ENCODE measurements at places on chromosomes 4 and X. TPM values are rescaled to one million over a fixed set of nuclear protein-coding genes. Genes with fewer than 3 reads are reported as not detected.

Gene FTSJ1
- 27.0 TPM for total RNA-seq

Gene MTNR1A
- total RNA-seq: not detected

Gene CFP
- 0.17 TPM for total RNA-seq

Gene PCDH7
- total RNA-seq: 78.5 TPM

Gene IL21
- not detected for total RNA-seq

Gene KLHL2
- 12.6 TPM for total RNA-seq

Measured in bronchial smooth muscle cell (primary cell).